Large intestine (tissue), 12 donors: ENCODE measurements at places on chromosomes 3 and 15. TPM values are rescaled to one million over a fixed set of nuclear protein-coding genes. Genes with fewer than 3 reads are reported as not detected.

GRCh38 chr3:53227993-53228885 is 27.6 kb downstream of the TKT start:
- no peak for DNase-seq
- no peak overlapping the region for H3K27ac ChIP-seq
- no peaks in the 10 kb centered on the region for H3K4me1 ChIP-seq
- H3K36me3 ChIP-seq, result peaks cover 97% of the 10 kb centered on the region
- no peaks in the 10 kb centered on the region for H3K27me3 ChIP-seq
- no peak overlapping the region for H3K4me3 ChIP-seq

Gene GOLGA8K
- 1.6 TPM for polyA plus RNA-seq

Gene RFTN1
- polyA plus RNA-seq, result 15.0 TPM

Gene SERINC4
- polyA plus RNA-seq, result 0.42 TPM

DNA sequence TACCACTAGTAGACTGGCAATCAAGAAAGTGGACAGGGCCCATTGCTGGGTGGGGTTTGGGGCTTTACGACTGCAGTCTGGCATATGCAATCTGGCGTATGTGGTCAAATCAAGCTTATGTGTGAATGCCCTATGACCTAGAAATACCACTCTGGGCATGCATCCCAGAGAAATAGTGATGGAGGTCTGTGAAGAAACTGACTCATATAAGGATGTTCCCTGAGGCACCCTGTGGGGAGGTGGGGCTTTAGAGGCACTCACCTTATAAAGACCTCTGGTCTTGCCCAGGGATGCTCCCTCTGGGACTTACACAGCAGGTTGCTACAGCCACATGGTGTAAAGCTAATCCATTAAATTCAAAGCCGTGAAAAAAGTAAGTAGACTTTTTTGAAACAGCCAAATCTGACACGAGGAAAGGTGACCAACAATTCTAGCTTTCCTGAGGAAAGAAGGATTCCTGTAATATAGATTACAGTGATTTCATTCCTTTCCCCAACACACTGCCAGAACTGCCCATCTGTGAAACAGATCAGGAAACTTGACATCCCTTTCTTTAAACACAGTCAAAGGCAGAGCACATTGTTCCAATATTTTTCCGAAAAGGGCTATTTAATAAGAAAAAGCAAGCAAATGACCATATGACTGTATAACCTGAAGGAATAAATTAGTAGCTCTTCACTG is 13.6 kb downstream of the RARRES1 start:
- no peak overlapping the region for H3K4me3 ChIP-seq
- no peak for DNase-seq
- H3K27me3 ChIP-seq, result no peaks in the 10 kb centered on the region
- H3K27ac ChIP-seq, result no peak overlapping the region
- peaks cover 10% of the 10 kb centered on the region for H3K4me1 ChIP-seq
- peaks cover 30% of the 10 kb centered on the region for H3K36me3 ChIP-seq

DNA sequence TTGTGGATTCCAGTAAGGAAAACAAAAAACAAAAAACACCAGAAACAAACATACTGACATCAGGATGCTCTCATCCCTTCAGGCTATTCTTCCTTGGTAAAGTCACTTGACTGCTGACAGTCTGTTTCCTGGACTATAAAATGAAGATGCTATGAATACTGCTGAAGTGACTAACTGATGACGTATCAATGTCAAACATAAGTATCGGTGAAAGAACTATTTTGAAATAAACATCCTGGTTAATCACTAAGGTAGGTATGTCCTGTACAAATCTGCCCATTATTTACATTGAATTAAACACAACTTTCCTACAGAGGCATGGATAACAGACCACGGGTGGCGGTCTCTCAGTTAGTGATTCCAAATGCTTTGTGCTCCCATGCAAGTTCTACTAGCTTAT is 45.9 kb downstream of the CHAC1 start:
- no peaks in the 10 kb centered on the region for H3K27me3 ChIP-seq
- DNase-seq, result no peak
- H3K27ac ChIP-seq, result no peak overlapping the region
- peaks cover 33% of the 10 kb centered on the region for H3K36me3 ChIP-seq
- no peak overlapping the region for H3K4me3 ChIP-seq
- peaks cover 10% of the 10 kb centered on the region for H3K4me1 ChIP-seq
